M059J (cell line): ENCODE measurements at places on chromosomes 2 and 18. TPM values are rescaled to one million over a fixed set of nuclear protein-coding genes. Genes with fewer than 3 reads are reported as not detected.

DNA sequence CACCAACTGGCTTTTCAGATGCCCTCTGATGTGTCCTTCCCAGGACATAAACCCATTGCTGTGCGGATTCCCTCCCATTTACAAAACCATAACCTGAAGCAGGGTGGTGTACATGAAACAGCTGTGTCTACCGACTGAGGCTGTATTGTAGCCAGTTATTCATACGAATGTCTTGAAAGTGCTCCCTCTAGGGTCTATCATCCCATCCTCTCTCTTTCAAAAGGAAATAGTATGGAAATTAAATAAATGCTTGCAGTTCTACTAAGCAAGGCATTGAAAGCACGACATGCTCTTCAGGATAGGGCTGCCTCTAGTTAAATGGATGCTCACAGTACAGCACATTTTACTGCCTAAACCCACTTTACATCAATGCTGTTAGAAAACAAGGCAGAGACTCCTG, 112.2 kb upstream of the PXDN start:
- no peak for DNase-seq

The XIRP2 gene
- 0.02 TPM in 1 of 2 replicates, not detected in the other for total RNA-seq

The COL6A3 gene
- total RNA-seq = 2.1 and 3.5 TPM in 2 replicates

The CHRNG gene
- not detected in 2 replicates for total RNA-seq

The TUBA3E gene
- not detected in 2 replicates for total RNA-seq

- no peak for DNase-seq
Measured at GRCh38 chr2:95317123-95317500, 20.0 kb downstream of the KCNIP3 start.
